CD4-positive, alpha-beta T cell treated with Interleukin-15 for 4 hours (primary cell): ENCODE measurements at places on chromosomes 5 and 9.

GRCh38 chr9:14158916-14159315 is 155.0 kb downstream of the NFIB start:
- DNase-seq = no peak

- DNase-seq = no peak
Observed at GRCh38 chr5:65020492-65020891, 251.8 kb downstream of the CWC27 start.

DNA sequence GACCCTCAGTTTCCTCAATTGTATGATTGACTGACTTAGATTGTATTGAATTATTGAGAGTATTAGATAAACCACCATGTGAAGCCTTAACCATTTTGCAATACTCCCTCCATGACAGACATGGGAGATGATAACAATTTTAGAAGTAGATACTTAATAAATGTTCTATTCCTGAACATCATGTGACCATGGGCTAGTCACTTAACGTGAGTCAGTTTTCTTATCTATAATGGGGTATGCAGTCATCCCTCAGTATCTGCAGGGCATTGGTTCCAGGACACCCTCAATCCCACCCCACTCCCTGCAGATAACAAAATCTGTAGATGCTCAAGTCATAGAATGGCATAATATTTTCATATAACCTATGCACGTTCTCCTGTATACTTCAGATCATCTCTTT is 31.0 kb downstream of the SNX18 start:
- no peak for DNase-seq

DNA sequence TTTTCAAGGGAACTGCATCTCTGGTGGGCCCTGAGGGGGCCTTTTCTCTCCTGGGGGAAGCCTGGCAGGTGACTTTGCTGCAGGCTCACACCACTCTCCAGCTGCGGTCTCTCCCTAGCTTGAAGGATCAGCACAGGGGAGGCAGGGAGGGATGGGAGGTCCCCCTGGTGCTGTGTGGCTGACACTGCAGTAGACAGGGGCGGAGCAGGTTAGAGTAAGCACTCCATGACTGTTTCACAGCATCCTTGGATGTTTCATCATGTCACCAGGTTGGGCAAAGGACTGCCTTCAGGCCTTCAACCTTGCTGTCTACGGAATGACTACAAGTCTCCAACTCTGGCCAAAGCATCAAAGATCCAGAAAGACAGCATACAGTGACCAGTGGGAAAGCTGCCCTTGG is 470.7 kb downstream of the CDK5RAP2 start:
- no peak for DNase-seq

DNA sequence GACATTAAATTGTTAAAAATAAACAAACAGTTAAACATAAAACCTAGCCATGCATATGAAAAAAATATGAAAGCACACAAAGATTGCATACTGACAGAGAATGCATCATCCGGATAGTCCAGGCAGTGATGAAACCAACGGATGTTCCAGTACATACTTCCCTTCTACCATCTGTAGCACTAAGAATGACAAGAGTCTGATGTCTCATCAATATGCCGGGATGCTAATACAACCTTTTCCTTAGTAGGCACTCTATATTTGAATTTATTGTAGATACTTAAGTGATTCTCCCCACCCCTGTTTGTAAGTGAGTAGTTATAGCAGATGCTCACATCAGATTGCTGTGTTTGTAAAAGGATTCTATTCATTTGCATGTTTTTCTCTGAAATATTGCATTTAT is 571.2 kb upstream of the WWC1 start:
- no peak for DNase-seq

DNA sequence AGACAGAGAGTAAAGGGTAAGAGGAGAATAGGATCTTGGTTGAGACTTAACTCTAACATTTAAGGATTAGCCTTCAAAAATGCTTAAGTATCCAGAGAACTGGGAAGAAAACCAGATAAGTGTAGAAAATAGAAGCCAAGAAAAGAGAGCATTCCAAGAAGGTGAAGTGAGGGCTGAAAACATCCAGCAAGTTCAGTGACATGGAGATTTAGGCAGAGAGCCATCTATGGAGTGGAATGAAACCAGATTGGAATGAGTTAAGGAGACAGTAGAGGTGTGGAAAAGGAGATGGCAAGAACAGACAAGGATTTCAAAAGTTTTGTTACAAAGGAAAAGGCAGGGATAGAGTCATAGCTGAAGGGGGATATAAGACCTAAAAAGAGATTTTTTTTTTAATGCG is 188.1 kb downstream of the TRPM3 start:
- DNase-seq = no peak

DNA sequence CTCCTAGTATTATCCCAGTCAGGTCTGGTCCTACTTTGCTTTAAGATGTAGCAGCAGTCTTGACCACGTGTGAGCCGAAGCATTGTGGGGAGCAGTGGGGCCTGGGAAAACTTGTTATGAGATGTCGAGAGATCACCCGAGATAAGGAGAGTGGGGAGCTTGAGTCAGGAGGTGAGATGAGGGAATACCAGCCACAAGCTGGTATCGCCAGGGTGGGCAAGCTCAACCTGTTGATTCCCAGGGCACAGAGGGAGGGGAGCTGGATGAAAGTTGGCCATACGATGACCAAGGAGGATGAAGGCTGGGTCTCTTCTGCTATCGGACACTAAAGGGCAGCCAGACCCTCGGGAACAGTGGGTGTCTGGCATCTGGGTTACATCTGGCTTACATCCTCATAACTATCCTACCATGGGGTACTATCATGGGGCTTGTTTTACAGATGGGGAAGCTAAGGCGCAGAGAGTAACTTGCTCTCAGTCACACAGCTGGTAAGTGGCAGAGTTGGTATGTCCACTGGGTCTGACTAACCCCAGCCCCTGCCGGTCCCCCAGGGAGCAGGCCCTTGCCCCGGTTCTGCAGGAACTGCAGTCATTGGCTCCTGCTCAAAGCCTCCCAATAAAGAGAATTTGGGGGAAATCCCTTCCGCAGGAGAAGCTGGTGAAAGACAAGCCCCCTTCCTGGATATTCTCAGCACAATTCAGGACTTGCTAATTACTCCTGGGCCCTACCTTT is 13.4 kb upstream of the TIFAB start:
- DNase-seq = no peak

DNA sequence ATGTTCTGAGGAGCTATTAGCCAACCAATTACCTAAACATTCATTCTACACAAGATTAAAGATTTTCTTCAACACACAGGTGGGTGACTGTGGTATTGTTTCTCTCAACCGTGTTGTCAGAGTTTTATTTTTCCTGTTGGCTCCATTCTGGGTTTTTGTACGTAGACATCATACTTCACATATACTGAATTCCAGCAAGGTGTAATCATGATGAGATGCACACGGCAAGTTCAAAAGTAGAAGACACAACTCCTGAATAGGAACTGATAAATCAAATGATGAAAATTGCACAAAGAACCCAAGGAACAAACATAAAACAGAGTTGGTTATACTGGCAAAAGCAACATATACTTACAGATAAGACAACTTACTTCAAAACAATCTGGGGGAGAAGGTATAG is 40.2 kb upstream of the RANBP6 start:
- DNase-seq = no peak

GRCh38 chr9:131682261-131682660 is 57.6 kb downstream of the RAPGEF1 start:
- DNase-seq = no peak

GRCh38 chr9:7982907-7983306 is 183.3 kb upstream of the DMAC1 start:
- peak; percentile 8 for DNase-seq
